ENCODE measurements at places on chromosomes 2 and 18. TPM values are rescaled to one million over a fixed set of nuclear protein-coding genes. Genes with fewer than 3 reads are reported as not detected.

DNA sequence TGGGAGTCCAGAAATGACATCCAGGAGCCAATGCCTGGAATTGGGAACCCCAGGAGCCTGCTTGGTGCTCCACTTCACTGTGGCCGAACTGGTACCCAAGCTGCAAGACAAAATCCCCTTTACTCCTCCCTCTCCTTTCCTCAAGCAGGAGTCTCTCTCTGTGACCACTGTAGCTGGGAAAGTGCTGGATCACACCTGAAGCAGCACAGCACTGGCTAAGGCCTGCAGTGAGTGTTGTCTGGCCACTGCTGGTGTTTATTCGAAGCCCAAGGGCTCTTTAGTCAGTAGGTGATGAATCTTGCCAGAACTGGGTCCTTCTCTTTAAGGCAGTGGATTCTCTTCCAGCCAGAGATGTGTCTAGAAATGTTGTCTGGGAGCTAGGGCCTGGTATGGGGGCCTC, 26.4 kb downstream of the STPG4 start:
- no peak for DNase-seq

- DNase-seq: no peak
Observed at GRCh38 chr2:135130751-135131150, 78.7 kb downstream of the RAB3GAP1 start.

DNA sequence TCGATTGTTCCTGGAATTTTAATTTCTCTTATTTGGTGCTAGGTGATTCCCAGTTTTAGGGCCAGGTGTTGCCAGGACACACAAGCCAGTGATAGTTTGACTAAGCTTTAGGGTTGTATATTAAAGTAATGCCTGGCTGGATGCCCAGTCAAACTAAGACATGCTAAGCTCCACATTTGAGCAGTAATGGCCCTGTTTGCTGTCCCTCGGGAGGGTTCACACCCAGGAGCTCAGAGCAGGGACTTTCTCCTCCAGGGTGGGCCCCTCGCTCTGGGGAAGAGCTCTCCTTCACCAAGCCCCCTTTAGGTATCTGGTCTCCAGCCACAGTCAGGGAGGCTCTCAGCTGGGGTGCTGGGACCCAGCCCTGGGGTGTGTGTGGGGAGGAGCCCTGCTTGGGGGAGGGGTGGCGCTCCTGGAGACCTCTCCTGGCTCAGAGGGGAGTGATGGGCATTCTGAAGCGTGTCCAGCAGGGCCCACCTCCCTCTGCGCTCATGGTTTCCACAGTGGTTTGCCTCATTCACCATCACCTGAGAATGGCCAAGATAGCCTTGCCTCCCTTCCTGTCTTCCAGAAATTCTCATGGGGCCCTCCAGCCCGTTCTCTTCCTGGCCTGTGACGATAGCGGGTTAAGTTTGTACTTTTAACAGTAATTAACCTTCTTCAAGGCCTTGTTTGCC, 31.7 kb downstream of the INPP4A start:
- DNase-seq: no peak

- DNase-seq: no peak
Observed at GRCh38 chr2:216302981-216303676, 69.2 kb downstream of the MARCHF4 start.

The NT5DC4 gene
- not detected for total RNA-seq

The KCNE4 gene
- total RNA-seq: not detected

- DNase-seq: no peak
Observed at GRCh38 chr2:212022966-212023365, 515.6 kb downstream of the ERBB4 start.

Data from neural crest cell (in vitro differentiated cells).